Stimulated activated CD4-positive, alpha-beta T cell treated with anti-CD3 and anti-CD28 coated beads, Interleukin-15, amount 100 ng/mL, for 48 hours (primary cell): ENCODE measurements at places on chromosomes 7 and 10.

DNA sequence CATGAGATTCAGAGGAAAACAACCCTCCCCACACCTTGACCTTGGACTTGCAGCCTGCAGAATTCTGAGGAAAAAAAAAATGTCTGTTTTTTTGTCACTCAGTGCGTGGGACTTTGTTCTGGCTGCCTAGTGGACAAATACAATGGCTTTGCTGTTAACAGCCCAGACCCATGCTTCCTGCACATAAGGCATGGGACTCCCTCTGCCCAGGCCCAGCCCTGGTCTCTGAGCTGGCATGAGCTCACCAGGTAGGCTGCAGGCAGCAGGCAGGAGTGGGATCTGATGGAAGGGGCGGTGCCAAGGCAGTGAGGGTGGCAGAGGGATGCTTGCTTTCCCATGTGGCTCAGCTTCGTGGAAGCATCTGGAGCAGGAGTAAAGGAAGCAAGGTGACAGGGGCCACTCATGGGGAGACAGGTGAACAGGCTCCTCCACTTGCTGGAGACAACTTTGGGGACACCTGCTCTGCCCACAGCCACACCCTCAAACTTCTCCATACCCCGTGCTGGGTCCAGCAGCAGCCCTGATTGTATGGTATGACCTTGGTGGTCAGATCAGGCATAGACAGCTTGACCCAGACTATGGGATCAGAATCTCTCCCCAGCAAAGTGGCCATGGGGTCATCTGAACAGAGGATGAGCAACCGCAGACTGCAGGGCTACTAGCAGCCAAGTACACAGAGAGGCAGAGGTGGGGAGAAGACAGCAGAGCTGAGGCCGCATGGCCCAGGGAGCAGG lies 27.0 kb downstream of the ANXA8 start:
- no peak for DNase-seq

- DNase-seq: no peak
These were observed 755.3 kb upstream of the GALNT17 start for GRCh38 chr7:70376561-70377031.

- DNase-seq: no peak
These were observed 44.6 kb upstream of the DLG5 start for GRCh38 chr10:77970869-77971803.

GRCh38 chr7:65554-65953 lies 126.8 kb upstream of the FAM20C start:
- no peak for DNase-seq

DNA sequence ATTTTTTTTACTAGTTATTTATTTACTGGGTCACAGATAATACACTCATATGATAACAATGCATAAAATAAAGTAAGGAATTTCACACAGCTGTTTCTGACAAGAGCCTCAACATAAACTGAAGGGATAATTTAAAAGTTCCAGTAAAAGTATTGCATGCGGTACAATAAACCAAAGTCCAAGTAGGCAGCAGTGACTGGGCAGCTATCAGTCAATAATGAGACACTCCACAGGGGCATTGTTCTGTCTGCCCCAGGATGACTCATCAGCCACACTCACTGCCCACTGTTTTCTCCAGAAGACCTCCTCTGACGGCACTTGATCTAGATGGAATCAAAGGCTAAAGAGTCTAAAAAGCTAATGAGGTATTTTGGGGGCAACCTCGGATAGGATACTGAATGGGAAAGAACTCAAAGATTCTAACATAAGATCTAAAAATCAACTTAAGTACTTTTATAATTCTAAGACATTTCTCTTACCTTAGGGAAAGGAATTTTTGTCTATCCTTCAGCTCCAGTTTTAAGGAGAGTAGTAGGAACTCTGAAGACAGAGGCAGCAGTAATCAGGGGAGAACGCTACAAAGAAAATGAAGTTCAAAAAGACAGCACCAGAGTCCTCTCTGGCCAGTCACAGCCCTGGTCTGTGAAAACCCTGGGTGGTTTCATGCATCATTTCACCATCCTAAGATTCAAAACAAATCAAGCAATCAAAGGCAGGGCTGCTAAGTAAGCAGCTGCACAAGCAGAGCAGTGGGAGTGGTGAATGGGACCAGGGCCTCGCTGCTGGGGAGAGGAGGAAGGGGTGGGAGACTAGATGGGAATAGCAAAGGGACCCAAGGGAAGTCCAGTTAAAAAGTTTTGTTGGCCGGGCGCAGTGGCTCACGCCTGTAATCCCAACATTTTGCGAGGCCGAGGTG lies 175.1 kb downstream of the AVL9 start:
- DNase-seq: no peak
